Right cardiac atrium (tissue), 5 donors: ENCODE measurements at places on chromosomes 7 and 10. TPM values are rescaled to one million over a fixed set of nuclear protein-coding genes. Genes with fewer than 3 reads are reported as not detected.
A peak's percentile ranks its signal among the peaks of the same experiment; 100 is the strongest.

Gene PRLHR
- not detected for total RNA-seq

Gene SAMD9L
- 6.7 TPM for total RNA-seq

Gene EN2
- 0.35 TPM for total RNA-seq

Gene TAS2R4
- 0.44 TPM for total RNA-seq

Gene CAMK2B
- total RNA-seq = 134 TPM

Gene IGFBP3
- 96.5 TPM for total RNA-seq

Gene SUN3
- not detected for total RNA-seq

Gene TNS3
- total RNA-seq = 48.3 TPM

Gene TBRG4
- 55.6 TPM for total RNA-seq

Gene CALHM1
- total RNA-seq = not detected

Gene SEMA3D
- total RNA-seq = 3.1 TPM

Gene FGFBP3
- 0.47 TPM for total RNA-seq

Gene EFCAB10
- total RNA-seq = not detected

Gene SLC16A9
- 4.3 TPM for total RNA-seq

DNA sequence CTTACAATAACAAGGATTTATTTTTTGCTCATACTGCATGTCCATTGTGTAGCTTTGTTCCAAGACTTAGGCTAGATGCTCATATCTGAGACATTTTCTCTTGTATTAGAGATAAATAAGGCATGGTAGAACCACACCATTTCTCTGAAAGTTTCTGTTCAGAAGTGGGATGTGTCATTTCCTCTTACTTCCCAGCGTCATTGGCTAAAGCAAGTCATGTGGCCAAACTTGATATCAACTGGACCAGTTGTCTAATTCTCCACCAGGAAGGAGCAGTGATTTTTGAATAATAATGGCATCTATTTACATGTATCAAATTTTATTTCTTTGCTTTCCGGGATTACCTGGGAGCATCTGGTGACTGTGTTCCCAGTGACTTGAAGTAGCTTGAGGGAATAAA is 38.3 kb downstream of the AHCYL2 start:
- no peak for DNase-seq

DNA sequence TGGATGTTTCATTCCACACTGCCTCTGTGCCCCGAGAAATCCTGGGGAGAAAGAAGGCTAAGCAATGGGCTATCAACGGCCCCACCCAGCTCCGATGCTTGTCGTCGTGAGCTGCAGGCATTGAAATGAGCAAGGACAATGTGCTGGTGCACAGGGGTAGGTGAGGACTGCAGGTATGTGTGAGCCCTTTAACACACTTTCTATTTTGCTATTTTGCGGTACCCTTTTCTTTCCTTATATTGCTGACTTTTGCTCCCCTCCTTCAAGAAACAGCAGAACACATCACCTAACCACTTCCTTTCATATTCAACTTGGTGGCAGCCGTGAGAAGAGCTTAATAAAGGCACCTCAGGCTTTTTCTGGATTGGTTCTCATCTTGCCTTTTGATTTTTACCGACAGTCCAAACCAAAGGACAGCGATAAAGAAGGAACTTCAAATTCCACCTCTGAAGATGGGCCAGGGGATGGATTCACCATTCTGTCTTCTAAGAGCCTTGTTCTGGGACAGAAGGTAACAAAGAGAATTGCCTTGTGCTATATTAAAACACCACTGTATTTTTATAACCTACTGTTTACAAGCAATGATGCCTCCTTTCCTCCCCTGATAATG is 39.2 kb downstream of the AIFM2 start:
- DNase-seq = no peak

- DNase-seq = peak; percentile 92
Measured at GRCh38 chr7:74061840-74062539, 21.6 kb upstream of the LIMK1 start.

GRCh38 chr10:99873846-99874245 is 91.4 kb downstream of the ABCC2 start:
- DNase-seq = no peak

- no peak for DNase-seq
Measured at GRCh38 chr10:29022513-29022912, 266.4 kb upstream of the LYZL1 start.

DNA sequence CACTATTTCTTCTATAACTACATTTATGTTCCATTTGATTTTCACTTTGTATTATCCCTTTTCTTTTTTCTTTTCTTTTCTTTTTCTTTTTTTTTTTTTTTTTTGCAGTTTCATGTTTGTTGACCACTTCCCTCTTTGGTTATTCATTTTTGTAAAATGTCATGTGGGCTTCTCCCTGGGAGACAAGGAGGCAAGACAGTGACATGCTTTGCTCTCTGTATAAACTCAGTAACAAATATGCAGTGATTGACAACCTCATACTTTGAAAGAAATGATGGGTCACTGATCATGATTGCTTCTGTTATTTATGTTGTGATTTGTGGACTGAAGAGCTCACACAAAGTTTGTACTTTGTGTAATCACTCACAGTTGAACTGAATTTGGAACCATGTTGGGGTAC is 90.2 kb upstream of the ABI1 start:
- no peak for DNase-seq

GRCh38 chr10:58838561-58839208 is 326.0 kb downstream of the BICC1 start:
- no peak for DNase-seq

GRCh38 chr10:78392197-78392596 is 358.5 kb downstream of the RPS24 start:
- DNase-seq = no peak

DNA sequence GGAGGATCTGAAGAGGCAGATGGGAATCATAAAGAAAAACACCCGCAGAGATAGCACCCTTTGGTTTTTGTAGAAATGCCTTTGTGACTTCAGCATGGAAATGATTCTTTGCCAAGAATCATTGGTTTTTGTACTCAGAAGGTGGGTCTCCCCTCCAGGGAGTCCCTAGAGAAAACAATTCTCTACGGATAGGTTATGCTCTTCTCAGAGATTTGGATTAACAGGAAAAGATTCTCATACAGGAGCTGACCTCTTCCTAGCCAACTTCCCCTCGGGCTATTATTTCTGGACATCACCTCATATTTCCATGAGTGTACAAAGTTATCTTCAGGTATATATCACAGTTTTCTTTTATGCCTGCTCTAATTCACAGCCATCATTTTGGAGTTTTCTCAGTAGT is 274.2 kb upstream of the HABP2 start:
- DNase-seq = no peak

- no peak for DNase-seq
Measured at GRCh38 chr7:38054199-38054598, 123.8 kb upstream of the STARD3NL start.

- DNase-seq = peak; percentile 78
Measured at GRCh38 chr7:132580717-132581285, 4.5 kb upstream of the PLXNA4 start.

GRCh38 chr10:121437596-121437995 is 160.6 kb downstream of the FGFR2 start:
- DNase-seq = peak; percentile 76

GRCh38 chr7:19709249-19709578 is 377 bp upstream of the POLR1F start:
- no peak for DNase-seq

- no peak for DNase-seq
Measured at GRCh38 chr10:114391599-114391998, 12.7 kb downstream of the AFAP1L2 start.

DNA sequence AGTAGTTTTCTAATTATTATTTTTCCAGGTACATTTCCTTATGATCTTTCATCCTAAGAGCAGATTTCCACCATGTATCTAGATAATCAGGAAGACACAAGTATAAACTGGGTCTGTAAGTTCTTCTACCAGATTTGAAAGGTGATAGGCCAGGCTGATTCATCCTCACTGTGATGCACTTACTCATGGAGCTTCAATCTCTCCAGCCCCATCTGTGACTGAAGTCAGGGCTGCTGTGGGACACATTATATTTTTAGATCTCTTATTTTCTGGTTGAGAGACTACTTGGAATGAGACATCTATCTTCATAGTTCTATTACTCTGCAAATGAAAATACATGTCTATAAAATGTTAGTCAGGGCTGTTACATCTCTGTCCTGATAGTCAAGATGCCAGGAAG is 85.5 kb upstream of the SLC25A13 start:
- no peak for DNase-seq

DNA sequence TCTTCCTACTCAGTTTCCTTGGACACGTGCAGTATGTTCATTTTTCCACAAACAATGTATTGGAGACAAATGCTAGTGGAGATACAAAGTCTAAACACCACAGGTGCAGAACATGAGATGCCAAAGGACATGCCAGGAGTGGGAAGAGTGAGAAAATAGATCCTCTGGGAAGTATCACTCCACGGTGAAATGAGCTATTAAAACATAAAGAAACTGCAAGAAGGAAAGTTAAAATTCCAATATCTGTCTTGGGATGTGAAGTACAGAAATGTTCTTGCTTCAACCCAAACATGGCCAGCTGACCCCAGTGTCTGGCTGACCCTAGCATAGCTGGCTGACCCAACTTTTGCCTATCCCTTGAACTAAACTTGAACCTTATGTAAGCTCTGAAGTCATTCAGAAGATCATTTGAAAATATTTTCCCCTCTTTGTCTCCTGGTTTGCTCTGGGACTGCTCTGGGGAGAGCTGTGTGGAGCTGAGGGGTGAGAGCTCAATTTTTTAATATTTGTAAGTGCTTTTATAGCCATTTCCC is 59.5 kb downstream of the FZD1 start:
- DNase-seq = no peak

DNA sequence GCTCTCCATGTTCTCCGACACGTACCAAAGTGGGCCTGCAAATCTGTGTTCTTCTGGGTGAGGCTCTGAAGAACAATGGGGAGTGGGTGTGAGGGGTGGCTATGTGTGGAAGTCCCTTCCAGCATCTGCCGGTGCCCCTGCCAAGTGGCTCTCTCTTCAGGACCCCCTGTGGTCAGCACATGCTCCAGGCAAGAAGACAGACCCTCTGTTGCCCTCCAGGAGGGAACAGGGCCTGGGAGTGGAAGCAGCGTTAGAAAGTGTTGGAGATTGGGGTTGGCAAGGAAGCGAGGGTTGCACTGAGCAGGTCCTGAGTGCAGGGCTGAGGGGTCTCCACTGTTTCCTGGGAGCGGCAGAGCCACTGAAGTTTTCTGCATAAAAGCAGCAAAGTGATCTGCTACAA is 60.5 kb downstream of the EMX2 start:
- DNase-seq = no peak

DNA sequence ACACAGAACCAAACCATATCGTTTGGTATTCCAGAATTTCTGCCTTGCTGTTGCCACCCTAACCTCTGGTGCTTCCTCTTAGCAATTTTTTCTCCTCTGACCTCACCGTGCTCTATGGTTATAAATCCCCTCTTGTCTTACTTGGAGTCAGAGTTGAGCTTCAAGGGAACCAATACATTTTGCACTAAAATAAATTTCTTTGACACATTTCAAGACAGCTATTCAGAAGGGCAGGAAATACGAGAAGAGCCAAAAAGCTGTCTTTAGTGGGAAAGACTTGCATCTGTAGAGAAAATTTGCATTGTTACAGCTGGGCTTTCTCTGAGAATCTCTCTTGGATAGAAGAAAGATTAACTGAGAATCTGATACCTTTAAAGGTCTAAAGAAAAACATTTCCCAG is 14.5 kb upstream of the AKR1C2 start:
- no peak for DNase-seq

GRCh38 chr7:68730964-68731363 is 867.3 kb upstream of the AUTS2 start:
- no peak for DNase-seq

DNA sequence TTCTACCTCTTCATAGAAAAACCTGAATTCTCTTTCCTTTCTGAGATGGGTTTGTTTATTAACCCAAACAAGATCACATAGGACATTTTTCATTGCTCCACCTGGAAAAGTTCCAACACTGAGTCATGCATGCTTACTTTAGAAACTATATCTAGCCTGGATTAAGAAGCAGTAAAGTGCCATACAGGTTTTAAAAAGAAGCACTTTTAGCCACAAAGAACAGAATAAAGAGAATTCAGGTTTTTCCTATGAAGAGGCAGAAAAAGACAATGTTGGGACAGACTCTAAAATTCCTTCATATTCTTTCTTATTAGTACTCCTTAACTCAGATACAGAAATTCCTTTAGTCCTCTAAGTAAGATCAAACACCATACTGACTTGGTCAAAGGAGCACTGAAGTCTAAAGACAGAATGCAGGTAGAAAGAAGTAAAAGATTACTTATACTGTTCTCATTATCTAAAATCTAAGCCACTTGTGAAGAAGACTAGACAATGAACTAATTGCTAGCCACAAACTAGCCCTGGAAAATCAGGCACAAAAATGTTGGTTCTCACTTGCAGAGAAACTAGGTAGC is 241.3 kb downstream of the ANK3 start:
- DNase-seq = no peak

DNA sequence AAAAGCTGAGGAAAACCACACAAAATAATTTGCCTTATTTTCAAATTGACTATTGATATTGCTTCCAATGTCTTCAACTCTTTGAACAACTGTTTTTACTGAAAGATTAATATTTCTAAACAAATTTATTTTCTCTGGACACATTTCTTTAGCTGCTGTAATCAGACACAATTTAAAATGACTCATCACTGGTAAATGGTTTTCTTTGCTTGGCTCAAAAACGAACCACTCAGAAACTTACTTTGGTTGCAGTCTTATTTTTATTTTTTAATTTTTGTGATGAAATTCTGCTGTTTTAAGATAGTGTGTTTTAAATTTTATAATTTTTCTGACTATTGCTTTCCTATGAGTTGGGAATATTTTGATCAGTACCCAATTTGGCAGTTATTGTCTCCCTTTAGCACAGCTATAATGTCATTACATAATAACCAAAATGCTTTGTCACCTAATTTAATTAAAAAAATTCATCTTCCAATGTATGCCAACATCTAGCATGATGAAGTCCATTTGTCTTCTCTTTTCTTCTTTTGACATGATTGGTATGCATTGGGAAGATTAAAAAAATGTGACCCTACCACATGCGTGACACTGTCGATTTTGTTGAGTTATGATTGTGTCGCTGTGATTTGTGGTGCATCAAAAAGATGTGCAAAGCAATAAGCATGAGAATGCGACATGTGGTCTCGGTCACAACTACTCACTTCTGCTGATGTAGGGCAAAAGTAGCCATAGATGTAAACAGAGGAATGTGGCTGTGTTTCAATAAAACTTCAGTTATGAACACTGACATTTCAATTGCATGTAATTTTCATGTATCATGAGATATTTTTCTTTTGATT is 222.3 kb downstream of the SUGCT start:
- DNase-seq = no peak

DNA sequence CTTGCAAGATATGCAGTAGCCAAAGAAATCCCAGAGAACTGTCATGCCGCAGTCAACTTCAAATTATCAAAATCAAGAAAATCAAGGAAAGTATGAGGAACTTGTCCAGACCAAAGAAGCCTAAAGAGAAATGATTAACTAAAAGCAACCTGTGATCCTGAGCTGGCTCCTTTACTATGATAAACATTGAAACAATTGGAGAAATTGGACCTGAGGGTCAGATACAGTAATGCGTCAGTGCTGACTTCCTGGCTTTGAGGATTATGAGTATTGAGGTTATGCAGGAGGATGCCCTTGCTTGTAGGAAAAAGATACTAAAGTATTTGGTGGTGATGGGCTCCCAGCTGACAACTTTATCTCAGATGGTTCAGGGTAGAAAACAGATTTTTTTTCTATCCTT is 324.7 kb upstream of the AKR1E2 start:
- no peak for DNase-seq

- no peak for DNase-seq
Measured at GRCh38 chr7:120550494-120551048, 277.6 kb downstream of the KCND2 start.
